ENCODE measurements at places on chromosomes 5 and 9.
A peak's percentile ranks its signal among the peaks of the same experiment; 100 is the strongest.

- no peak for DNase-seq
Measured at GRCh38 chr5:172364773-172365172, 81.2 kb upstream of the UBTD2 start.

DNA sequence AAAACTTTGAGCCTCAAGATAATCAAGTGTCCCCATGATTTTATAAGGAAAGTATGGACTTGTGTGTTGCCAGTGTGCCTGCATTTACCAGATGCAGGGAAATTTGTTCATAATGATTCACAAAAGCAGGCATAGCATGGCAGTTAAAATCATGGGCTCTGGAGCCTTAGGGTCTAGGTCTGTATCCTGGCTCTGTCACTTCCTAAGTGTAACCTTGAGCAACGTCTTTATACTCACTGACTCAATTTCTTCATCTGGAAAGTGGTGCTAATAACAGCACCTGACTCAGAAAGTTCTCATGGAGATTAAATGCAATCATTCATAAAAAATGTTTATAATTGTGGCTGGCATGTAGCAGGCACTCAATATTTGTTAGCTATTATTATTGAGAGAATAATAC lies 234.9 kb downstream of the SAXO1 start:
- no peak for DNase-seq

GRCh38 chr5:147853372-147853987 lies 22.0 kb upstream of the SPINK1 start:
- no peak for DNase-seq

DNA sequence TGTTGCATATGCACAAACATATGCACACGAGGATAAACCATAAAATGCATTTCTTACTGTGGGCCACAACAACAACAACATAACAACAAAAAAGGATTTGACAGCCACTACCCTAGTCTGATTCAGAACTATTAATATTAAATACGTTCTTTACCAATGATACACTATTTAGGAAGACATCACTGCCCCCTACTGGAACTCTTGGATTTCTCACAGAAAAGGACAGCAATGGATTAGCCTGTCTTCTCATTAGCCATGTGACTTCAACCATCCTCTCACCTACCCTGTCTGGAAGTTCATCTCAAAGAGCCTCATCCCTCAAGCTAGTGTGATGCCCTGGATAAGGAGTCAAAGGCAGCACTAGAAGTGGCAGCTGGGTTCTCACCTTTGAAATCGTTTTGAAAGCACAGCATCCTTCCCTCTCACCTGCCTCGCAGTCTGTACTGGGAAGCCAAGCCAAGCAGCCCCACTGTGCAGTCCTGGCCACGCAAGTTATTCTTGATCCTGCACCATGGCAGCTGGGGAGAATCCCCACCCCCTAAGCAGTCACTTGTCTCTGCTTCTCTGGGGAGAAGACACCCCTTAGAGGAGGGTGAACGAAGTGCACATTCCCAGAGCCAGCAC lies 64.6 kb downstream of the SH3TC2 start:
- DNase-seq, result peak; percentile 23

DNA sequence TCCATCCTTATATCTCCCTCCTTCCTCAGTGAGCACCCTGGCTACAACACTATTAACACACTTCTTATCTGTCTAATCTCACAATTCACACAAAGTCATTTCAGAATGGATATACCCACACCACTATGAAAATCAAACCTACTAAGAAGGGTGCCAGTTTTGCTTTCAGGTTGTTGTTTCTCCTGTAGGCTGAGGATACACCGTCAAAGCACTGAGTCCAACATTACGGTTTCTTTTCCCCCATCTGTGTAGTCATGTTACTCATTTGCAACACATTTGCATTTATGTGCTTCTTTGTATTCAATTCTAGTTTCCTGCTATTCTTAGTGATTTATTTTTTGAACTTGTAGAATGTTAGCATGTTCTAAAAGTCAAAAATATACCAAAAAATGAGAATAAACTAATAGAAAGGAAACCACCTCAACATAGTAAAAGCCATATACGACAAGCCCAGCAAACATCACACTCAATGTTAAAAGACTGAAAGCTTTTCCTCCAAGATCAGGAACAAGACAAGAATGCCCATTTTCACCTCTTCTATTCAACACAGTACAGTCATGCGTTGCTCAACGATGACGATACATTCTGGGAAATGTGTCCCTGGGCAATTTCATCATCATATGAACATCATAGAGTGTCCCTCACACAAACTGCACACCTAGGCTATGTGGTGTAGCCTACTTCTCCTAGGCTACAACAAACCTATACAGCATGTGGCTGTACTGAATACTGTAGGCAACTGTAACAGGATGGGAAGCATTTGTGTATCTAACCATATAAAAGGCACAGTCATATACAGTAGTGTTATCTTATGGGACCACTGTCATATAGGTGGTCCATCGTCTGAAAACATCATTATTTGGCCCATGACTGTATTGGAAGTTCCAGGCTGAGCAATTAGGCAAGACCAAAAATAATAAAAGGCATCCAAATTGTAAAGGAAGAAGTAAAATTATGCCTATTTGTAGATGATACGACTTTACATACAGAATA lies 6.3 kb downstream of the ROR2 start:
- no peak for DNase-seq

DNA sequence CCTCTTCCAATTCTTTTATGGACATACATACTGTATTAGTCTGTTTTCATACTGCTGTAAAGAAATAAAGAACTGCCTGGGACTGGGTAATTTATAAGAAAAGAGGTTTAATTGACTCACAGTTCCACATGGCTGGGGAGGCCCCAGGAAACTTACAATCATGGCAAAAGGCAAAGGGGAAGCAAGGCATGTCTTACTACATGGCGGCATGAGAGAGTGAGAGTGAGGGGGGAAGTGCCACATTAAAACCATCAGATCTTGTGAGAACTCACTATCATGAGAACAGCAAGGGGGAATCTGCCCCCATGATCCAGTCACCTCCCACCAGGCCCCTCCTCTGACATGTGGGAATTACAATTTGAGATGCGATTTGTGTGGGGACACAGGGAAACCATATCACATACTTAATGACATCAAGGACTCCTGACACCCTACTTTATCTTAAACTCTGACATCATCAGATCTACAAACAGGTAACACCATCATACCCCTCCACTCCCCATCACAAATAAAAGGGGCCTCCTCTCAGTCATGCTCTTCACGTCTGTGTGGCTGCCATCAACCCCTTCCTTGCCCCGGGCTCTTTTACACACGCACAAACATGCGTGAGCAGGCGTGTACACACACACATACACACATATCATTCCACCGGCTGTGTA lies 9.7 kb downstream of the ANKRD33B start:
- DNase-seq, result no peak

DNA sequence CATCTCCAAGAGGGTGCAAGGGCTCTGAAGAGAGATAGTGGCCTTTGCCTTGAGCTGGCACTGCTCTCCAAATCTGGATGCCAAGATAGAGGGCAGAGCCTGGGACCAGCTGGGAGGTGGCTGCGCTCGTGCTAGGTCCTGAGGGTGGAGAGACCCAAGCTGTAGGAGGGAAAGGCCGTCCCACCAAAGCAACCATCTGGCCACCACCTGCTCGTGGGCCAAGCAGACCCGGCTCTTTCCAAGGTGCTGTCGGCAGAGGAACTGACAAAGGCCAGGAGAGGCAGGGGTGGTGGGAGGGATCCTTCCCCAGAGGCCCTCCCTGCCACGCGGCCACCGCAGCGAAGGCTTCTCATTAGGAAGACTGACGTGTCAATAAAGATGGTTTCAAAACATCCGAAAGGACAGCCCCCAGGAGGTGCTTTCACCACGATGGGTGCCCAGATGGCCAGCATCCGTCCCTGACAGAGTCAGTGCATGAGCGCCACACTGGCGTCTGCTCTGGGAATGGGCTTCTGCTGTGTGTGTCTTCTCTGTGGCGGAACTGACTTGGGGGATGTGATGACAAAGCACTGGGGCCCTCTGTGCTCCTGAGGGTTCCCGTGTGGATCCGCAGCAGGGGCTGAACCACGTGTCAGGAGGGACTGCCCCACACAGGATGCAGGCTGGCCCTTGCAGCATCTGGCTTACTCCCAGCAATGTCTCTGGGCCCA lies 213.5 kb downstream of the FANCC start:
- DNase-seq, result no peak
